RKO (cell line): ENCODE measurements at places on chromosomes 13 and 19.

DNA sequence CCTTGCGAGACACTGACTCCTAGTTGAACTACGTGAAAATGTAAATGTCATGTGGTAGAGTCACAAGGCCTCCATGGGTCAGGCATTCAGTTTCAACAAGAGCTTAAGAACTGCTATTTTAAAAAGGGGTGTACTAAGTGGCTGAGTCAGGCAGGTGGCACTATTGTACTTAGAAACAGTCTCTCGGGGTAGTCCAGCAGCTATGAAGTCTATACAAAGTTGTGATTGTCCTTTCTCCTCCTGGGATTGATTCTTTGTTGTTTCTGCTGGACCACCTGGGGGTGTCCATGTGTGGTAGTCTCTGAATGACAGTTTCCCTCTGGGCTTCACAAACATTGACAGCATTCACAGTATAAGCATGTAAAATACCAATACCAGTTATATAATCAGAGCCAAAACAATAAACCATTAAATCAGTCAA is 33.0 kb downstream of the UGGT2 start:
- DNase-seq, result peak; percentile 82

- no peak for DNase-seq
These were observed 148.1 kb upstream of the ZNF536 start for GRCh38 chr19:30223866-30224688.

- no peak for DNase-seq
These were observed 21.7 kb downstream of the IFT88 start for GRCh38 chr13:20588529-20589110.

DNA sequence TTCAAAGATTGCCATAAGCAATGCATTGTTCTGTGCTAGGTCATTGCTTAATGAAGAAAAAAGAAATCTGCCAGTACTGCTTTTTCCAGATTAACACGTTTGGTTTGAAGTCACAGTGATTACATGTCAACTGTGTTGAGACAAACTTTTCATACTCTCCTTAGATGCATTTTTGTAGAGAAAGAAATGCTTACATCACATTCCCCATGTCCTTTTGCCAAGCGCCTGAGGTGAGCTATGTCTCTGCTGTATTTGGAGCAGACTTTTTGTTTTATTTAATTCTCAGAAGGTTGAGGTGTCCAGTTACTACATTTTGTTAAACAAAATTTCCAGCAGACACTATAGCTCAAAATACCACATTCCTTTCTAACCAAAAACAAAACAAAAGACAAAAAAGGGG is 16.2 kb downstream of the LACC1 start:
- no peak for DNase-seq

- DNase-seq, result no peak
These were observed 6.0 kb upstream of the AMER2 start for GRCh38 chr13:25178070-25178469.

DNA sequence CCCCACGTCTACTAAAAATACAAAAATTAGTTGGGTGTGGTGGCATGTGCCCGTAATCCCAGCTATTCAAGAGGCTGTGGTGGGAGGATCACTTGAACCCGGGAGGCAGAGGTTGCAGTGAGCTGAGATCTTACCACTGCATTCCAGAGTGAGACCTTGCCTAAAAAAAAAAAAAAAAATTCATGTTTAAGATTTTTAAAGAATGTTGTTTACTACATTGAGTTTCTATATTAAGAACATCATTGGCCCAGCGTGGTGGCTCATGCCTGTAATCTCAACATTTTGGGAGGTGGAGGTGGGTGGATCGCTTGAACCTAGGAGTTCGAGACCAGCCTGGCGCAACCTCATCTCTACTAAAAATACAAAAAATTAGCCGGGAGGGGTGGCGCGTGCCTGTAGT is 31.9 kb upstream of the FLT1 start:
- DNase-seq, result no peak

- peak; percentile 64 for DNase-seq
These were observed 47.4 kb upstream of the RCBTB2 start for GRCh38 chr13:48580185-48580803.

DNA sequence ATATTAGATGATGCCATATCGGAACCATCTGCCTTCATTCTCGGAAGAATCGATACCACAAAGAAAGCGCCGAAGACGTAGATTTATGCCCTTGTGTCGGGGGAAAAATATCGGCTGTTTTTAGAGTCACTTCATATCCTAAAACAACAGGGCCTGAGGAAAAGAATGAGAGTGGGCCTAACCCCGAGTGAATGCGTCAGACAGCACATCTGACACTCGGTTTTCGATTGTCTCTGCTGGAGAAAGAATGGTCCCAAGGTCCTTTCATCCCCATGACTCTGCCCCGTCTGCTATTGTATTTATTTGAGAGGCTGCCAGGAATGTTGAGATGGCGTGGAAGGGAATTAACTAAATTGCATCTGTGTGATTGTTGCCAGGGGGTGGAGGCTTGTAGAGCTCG is 46.1 kb downstream of the CHST8 start:
- no peak for DNase-seq

- no peak for DNase-seq
These were observed 1411.5 kb downstream of the SLITRK5 start for GRCh38 chr13:89082623-89083022.

GRCh38 chr19:2628597-2628996 is 73.9 kb downstream of the GNG7 start:
- DNase-seq, result no peak

GRCh38 chr13:37893321-37893720 is 23.7 kb upstream of the TRPC4 start:
- DNase-seq, result no peak

DNA sequence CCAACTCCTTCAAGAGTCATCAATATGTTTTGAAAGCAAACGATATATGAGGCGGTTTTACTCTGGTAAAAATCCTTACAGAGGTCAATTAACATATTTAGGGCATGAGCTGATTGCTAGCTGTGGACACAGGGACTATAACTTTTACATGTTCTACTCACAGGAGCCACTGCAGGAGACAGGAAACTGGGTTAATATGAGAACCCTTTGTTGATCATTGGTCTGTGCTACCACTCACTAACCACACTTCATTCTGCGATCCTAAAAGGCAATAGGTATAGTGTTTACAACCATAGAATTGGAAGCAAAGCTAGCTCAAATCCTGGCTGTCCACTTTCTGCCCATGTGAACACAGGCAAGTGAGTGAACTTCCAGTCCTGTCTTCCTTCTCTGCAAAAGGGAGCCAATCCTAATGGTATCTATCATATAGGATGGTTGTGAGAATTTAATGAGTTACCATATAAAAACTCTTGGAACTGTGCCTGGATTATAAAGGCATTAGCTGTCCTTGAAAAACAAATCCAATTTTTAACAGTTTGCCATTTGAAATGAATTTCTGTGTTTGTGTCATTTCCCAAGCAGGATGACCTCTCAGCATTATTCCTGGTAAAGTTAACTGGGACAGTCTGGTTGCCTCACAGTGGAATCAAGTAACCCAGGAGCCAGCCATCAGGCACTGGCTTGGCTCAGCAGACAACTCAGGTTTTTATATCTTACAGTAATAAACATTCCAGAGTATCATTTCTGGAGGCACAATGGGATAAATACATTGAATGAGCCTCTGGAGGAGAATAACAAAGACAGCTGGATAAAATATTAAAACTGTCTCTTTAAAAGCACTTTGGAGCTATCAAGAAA is 29.8 kb upstream of the RAP2A start:
- DNase-seq, result no peak

GRCh38 chr13:73625562-73626339 is 508.5 kb downstream of the KLF12 start:
- DNase-seq, result no peak

GRCh38 chr13:31042049-31042448 is 109.6 kb downstream of the TEX26 start:
- no peak for DNase-seq

GRCh38 chr13:27194895-27195764 is 23.5 kb upstream of the USP12 start:
- peak; percentile 98 for DNase-seq

DNA sequence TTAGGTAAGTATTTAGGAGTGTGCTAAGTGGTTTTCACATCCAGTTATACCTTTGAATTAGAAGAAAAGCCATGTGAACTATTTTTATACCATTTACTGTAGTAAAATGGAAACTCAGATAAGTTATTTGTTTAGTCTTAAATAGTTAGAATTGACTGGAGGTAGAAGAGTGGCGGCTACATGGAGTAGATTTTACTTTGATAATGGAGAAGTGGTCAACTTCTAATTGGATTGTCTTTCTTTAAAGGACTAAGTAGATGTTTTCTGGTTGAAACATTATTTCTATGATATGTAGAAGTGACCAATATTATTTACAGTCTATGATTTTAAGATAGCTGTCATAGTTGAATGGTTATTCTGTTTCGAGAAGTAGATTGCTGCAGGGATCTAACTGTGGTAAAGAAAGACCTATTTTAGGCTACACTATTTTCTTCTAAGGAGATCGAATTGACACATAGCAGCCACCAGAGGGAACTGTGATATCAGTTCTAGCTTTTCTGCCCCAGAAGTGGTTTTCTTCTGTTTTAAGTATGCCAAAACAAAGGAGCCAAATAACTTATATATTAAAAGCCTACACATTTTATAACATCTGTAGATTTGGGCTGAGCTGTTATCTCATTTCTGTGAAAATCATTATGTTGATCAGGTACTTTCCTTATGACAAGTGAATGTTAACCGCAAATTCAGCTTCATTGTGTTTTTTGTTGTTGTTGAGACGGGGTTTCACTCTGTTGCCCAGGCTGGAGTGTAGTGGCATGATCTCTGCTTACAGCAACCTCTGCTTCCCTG is 26.1 kb downstream of the ZMYM2 start:
- DNase-seq, result peak; percentile 64

DNA sequence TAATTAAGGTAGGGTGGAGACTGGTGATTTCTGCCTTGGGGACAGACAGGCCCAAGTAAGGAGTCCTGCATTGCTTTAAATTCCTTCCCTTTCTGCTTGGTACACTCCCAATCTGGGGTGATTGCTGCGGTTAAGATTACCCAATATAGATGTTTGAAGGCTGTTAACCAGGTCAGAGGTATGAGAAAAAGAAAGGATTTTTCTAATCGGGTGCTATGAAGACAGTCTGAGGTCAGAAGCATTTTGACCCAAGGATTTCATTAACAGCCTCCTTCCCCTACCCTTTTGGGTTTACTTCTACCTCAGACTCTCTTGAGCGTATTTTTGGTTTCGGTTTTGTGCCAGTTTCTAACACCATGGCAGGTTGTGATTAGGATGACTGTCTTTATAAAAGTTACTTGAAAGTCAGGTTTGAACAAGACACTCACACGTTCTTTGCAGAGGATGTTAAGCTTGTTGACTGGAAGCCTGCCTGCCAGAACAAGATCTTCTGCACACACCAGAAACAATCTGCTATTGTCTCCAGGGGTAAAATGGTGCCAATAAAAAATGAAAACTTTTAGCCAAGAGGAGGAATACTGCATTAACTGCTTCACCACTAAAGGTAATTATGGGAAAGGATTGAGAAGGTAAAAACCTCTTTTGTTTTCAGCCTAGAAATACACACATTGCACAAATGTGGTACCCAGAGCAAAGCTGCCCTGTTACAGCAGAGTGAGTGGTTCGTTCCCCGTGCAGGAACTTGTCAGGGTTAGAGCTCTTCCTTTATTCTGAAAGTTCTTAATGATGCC is 108.8 kb downstream of the NDFIP2 start:
- DNase-seq, result no peak

GRCh38 chr19:38649305-38650171 is 2.1 kb downstream of the ACTN4 start:
- peak; percentile 20 for DNase-seq

GRCh38 chr13:33466262-33466661 is 180.7 kb upstream of the STARD13 start:
- DNase-seq, result no peak

- DNase-seq, result no peak
These were observed 331.6 kb downstream of the DLEU7 start for GRCh38 chr13:50511877-50512341.

DNA sequence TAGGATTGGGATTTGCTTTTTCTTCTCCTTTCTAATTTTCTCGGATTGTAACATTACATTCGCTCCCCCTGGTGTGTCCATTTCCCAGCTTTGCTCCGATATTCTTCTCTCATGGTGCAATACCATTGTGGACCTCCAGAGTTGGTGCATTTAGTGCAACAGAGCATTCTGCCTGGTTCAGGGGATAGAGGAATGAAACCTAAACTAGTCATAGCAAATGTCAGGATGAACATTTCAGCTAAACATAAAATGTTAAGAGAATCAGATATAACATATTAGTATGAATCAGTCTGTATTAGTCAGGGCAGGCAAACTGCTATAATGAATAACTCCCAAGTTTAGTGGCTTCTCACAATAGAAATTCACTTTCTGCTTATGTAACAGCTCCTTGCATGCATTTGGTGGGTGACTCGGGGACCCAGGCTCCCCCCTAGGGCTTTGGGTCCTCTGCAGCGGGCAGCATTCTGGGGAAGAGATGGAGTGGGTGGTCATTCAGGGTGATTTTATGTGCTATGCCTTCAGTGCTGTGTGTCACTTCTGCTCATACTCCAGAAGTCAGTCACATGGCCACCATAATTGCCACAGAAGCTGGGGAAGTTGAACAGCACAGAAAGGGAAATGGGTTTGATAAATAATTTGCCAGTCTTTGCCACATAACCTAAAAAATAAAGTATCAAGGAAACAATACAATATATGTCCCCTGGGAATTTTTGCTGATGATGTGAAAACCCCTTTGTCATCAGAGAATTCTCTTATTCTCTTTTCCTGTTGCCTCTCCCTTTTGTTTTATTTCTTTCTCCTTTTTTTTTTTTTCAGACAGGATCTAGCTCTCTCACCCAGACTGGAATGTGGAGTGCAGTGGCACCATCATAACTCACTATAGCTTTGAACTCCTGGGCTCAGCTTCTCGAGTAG is 111.0 kb downstream of the HSPH1 start:
- no peak for DNase-seq

GRCh38 chr19:58217069-58217481 is 11.6 kb upstream of the ZNF544 start:
- no peak for DNase-seq

- DNase-seq, result no peak
These were observed 166.1 kb downstream of the ITGBL1 start for GRCh38 chr13:101618440-101619187.

DNA sequence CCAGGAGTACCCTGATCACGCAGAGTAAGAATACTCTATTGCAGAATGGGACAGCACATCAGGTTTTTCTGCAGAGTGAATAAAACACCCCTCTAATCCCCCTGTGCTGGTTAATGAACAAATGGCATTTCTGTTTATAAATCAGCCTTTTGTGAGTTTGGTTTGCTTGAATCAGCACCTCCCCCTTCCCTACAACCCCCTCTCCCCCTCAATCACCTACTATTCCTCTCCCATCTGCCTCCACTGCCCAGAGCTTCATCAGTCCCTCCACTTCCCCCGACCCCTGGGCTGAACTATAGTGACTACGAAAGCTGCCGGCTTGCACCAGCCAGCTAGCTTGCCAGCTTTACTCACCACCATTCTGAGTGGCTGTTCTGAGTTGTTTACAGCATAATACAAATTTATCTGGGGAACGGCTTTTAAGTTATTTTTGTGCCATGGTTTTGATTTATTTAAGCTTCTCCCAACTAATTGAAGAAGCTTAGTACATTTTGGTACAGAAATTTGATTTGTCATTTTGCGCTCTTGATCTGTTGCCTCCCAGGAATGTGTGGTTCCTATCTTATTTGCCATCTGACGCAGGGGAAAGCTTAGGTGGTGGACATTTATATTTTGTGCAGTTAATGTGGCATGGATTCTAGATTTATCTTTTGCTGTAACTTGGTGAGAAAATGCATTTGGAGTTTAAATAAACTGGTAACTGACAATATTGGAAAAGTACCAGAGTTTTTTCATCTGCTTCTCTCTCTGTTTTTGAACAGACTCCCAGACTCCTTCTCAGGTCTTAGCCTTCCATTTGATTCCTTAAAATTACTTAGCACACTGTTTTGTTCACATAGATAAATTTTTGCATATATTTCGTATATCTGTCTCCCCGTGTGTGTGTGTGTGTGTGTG is 41.7 kb upstream of the WDFY2 start:
- DNase-seq, result no peak

- no peak for DNase-seq
These were observed 47.2 kb downstream of the TM9SF2 start for GRCh38 chr13:99548448-99548847.
